ENCODE measurements at places on chromosomes 2 and 18.

DNA sequence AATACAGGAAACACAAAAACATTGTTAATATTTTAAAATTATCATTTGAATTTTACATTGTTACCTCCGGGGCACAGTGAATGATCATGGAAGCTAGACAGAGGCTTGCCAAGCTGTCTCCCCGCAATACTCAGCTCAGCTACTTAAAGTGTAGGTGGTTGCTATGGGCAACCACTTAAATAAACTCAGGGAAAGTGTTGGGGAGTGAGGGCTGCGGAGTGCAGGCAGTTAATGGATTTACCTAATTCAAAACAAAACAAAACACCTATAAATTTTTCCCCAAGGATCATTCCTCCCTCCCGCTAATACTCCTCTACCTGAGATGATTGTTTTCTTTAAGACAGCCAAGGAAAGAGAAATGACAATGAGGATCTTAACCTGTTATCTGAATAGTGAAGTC is 349.5 kb downstream of the TGIF1 start:
- no peak for DNase-seq

DNA sequence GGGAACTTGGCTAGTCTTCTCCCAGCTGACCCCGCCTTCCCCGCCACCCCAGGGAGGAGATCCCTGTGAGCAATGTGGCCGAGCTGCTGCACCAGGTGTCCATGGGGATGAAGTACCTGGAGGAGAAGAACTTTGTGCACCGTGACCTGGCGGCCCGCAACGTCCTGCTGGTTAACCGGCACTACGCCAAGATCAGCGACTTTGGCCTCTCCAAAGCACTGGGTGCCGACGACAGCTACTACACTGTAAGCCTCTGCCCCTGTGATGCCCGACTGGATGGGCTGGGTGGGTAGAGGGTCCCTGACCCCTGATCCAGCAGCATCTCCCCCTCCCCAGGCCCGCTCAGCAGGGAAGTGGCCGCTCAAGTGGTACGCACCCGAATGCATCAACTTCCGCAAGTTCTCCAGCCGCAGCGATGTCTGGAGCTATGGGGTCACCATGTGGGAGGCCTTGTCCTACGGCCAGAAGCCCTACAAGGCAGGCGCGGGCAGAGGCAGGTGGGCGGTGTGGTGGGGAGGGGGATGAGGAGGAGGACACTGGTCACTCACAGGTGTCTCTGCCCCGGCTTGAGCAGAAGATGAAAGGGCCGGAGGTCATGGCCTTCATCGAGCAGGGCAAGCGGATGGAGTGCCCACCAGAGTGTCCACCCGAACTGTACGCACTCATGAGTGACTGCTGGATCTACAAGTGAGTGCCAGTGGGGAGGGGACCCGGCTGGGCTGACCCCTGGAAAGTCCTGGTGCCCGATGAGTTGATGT is 24.2 kb downstream of the ZAP70 start:
- no peak for DNase-seq

DNA sequence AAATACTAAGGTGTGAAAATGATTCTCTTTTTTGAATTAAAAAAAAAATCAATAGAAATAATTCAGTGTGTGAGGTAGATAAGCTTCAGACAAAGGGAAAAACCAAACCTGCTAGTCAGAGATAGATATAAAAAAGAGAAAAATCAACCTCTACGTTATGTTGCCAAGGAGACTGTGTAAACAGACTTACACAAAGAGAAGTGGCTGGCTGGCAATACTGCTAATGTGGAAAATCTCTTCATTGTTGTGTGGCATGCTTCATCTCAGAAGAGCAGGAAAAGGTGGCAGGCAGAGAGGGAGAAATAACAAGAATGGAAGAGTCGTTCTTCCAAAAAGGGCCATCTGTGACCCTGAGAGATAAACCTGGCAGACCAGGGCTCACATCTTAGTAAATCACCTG is 200.8 kb downstream of the SLC8A1 start:
- DNase-seq: no peak

DNA sequence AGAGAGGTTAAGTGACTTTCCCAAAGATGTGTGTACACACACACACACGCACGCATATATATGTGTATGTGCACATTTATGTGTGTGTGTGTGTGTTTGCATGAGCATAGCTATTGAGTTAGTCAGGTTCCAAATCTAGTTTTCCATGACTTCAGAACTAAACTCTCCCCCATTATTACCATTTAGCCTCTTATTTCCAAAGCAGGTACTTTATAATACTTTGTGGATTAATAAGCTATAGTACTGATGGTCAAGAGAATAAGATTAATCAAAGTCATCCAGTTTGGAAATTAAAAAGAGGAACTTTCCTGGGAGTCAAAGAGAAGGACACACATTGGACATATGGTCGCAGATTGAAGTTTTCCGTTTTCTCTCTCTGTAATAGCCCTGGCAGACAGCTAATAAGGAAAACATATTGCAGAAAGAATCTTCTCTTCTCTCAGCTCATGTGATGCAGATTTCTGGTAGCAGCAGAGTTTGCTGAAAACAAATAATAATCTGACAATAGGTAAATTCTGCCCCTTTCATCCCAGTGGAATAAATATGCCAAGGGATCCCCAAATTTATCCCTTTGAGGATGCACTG is 410.9 kb upstream of the TCF4 start:
- no peak for DNase-seq

DNA sequence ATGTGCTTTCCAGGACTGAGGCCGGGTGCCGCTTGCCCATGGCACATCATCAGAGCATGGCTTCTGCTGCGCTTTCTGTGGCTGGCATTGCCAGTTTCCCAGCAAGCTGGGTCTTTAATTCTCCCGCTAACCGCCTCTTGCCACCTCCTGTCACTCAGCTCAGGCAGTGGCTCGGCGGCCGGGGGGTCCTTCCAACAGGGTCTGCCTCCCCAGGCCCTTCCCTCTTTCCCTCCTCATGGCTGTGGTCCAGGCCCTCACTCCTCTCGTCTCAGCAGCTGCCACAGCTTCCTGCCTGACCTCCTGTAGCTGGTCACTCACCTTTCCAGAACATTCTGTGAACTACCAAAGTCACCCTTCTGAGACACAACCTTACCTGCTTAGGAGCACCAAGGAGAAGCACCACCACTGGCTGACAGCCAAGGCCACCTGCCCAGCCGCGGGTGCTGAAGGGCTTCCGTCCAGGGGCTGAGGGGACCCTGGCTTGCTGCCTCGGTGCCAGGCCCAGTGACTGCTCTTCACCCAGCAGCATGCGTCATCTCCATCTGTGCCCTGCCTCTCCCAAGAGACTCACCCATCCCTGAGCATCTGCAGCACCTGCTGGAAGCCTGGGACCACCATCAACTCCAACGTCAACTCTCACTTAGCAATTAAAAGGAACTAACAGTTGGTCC is 22.6 kb downstream of the CHMP1B start:
- DNase-seq: no peak

DNA sequence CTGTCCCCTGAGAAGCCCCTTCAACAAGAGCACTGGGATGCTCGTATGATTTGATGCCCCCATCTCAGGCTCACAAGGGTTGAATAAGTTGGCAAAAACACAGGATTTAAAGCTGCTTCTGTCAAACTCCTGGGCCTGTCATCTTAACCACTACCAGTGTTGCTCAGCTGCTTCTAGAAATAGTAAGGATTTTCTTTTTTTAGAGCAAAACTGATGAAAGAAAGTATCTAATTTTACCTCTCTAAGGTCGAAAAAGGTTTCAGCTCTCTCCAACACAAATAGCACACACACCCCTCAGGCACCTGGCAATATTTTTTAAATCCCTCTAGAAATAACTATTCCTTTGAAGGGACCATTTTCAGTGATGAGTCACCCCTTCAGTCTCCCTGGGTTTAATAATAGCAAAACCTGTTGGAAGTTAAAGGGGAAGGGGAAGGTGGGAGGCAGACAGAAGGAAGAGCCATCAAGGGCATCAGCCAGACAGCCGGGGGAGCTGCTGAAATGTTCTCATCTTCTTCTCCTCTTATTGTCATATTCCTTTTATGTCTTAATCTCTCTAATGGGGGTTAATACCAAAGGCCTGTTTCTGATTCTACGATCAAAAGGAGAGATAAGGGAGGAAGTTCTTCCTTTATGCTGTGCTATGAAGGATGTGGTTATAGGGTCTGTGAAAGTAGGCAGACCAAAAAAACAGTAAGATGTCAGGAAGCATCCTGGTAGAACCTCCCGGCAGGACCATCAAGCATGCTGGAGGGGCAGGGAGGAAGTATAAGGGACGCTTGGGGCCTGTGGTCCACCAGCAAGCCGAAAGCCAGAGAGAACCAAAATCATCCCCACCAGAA is 31.9 kb upstream of the SLC35G4 start:
- no peak for DNase-seq

DNA sequence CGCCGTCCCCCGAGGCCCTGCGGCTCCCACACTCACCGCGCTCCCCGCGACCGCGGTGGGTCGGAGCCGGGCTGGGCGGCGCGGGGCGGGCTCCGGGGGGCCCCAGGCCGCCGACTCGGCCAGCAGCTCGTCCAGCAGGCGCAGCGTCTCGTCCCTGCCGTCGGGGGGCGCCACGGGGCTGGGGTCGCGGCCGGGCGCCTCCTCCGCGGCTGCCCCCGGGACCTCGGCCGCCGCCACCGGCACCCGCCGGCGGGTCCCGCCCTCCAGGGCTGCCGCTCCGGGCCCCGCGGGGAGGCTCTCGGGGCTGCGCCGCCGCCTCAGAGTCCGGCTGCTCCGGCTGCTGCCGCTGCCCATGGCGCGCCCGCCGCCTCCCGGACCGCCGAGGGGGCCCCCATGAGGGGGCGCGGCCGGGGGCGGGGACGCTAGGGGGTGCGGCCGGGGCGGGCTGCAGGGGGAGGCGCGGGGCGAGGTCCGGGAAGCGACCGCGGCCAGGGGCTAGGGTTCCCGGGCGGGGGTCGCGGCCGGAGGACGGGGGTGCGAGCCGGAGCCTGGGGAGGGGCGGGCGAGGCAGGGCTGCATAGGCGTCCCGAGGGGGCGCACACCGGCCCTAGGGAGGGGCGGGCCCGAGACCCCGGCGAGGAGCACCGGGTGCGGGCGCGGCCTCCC is at the start of gene CYS1:
Gene CYS1, minus strand, starts transcription at position 542 of the 666 bp plus-strand sequence. Its CDS starts 188 bp downstream, at position 354.
- DNase-seq: no peak

- no peak for DNase-seq
These were observed 54.2 kb upstream of the FMNL2 start for GRCh38 chr2:152280780-152281179.

GRCh38 chr2:112691881-112692281 is 28.9 kb upstream of the NT5DC4 start:
- DNase-seq: no peak

DNA sequence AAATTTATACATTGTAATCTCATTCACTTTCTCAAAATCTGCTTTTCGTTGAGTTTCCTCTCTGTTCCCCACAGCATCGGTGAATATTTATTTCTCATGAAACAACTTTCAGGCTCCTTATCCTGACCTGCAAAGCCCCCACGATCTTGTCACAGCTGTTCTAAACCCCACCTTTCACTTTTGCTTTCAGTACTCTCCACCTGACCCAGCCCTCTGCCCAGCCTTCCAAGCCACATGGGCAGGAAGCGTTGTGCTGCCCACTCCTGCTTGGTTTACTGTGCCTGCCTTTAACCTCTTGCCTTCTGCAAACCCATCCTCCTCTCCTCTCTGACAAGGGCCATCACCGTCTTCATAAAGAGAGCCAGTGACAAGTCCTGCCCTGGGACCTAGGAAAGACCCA is 262.5 kb downstream of the GALR1 start:
- DNase-seq: no peak

DNA sequence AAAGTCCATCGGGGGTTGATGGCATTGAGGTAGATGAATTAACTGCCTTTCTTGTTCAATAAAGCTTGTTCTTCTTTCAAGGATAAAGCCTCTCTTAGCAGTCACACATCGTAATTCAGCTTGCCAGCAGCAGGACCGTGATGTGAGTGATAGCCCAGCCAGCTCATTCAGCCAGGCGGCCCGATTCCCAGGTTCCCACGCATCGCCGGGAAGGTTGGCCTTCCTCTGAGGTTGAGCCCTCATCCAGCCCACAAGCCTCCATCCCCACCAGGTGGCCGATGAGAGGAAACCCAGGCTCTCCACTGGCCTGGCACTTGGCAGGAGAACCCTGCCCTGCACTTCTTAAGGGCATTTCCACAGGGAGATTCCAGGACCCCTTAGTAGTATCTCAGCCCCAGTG is 4.7 kb downstream of the AGAP1 start:
- no peak for DNase-seq

DNA sequence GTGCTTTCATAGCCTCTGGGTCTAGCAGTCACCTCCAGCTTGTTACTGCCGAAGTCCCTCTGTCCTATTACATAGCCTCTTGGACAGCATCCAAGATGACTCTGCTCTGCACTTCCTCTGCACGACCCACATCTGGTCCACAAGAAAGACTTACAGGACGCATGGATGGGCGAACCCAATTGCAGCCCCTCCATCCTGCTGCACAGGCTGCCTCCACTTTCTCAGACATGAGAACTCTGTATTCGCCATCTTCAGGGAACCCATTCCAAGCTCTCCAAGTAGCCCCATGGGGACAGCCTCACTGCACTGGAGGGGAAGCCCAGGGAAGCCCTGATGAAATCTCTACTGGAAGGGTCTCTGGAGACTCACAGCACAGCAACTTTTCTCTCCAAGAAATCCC is 172.1 kb downstream of the GFPT1 start:
- DNase-seq: no peak

DNA sequence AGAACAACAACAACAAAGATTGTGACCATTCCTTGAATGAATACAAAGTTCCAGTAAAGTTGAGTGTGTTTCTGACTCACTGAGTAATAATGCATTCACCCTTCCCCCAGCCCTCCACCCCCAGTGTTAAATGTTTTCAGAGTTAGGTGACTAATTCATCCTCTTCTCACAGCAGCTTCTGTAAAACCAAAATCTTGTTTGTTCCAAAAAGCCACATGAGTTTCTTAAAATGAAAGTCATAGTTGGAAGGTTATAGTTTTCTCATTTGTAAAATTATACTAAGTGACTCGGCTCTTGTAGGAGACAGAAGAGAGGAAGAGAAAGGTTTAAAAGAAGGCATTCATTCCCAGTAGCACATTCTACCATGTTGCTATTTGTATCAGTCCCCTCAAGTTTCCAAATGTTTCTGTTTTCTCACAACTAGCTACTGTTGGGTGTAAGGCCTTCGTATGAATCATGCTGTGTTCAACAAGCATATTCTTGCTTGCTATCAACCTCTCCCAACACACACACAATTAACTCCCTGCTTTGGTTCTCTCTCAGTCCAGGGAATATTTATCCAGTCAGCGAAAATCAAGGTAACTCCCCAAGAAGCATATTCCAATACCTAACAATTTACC is 75.3 kb downstream of the MBD2 start:
- DNase-seq: no peak

DNA sequence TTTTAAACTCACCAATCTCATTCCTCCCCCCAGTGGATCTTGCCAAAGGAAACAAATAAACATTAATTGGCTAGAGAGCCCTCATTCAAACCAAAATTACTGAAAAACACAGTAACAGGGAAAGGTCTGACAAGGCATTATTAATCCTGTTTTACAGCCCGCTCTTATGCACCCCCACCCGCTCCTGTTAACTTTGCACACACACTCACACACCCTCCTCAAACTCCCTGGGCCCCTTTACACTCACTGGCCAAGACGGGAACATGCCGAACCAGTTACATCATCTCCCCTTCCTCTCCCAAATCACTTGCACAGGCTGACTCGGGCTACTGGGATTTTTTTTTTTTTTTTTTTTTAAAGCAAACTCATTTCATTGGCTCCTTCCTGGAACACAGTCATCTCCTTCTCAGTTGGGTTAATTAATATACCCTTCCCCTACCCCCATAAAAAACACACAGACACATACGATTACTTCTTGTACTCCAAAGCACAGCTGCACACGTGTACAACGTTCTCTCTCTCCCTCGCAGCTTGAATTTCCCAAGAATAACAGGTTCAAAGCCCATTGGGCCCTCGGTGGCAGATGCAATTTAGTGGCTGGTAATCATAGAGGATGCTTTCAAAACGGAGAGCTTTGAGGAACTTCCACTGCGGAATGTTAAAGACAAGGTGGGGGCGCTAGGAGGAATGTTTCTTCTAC is 31.8 kb downstream of the KLF7 start:
- no peak for DNase-seq

Measured in CD4-positive, alpha-beta T cell (primary cell).